ENCODE measurements at places on chromosomes 2 and 18. TPM values are rescaled to one million over a fixed set of nuclear protein-coding genes. Genes with fewer than 3 reads are reported as not detected.

GRCh38 chr2:191895195-191895594 is 48.3 kb upstream of the CAVIN2 start:
- no peak overlapping the region for H3K27ac ChIP-seq
- no peak for DNase-seq
- H3K36me3 ChIP-seq: no peaks in the 10 kb centered on the region
- H3K27me3 ChIP-seq: peaks cover 10% of the 10 kb centered on the region
- H3K4me1 ChIP-seq: no peaks in the 10 kb centered on the region

DNA sequence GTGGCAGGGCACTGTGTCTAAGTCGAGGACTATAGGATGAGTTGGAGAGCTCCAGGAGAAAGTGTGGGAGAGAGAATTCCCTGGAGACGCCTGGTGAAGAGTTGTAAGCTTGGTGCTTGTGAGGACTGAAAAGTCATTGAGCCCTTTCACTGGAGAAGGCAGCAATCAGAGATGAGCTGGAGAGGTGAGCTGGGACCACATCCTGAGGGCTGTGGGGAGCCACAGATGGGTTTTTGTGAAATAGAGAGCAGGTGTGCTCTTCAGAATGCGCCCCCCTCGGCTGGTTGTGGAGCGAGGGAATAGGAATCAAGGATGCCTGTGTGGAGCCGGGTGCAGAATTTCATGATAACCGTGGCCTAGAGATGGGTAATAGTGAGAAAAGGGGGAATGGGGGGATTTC is 224.3 kb downstream of the KLHL29 start:
- DNase-seq: no peak
- no peaks in the 10 kb centered on the region for H3K36me3 ChIP-seq
- no peak overlapping the region for H3K27ac ChIP-seq
- H3K4me1 ChIP-seq: peaks cover 6% of the 10 kb centered on the region

- H3K36me3 ChIP-seq: no peaks in the 10 kb centered on the region
- DNase-seq: no peak
- H3K27ac ChIP-seq: no peak overlapping the region
- H3K4me3 ChIP-seq: no peak overlapping the region
- no peaks in the 10 kb centered on the region for H3K4me1 ChIP-seq
- H3K27me3 ChIP-seq: peaks cover 7% of the 10 kb centered on the region
Measured at GRCh38 chr2:65742977-65743376, 310.6 kb upstream of the SPRED2 start.

GRCh38 chr2:8368463-8368862 is 313.4 kb upstream of the ID2 start:
- H3K4me3 ChIP-seq: no peak overlapping the region
- H3K27me3 ChIP-seq: peaks cover 2% of the 10 kb centered on the region
- H3K36me3 ChIP-seq: peaks cover 2% of the 10 kb centered on the region
- H3K27ac ChIP-seq: no peak overlapping the region

DNA sequence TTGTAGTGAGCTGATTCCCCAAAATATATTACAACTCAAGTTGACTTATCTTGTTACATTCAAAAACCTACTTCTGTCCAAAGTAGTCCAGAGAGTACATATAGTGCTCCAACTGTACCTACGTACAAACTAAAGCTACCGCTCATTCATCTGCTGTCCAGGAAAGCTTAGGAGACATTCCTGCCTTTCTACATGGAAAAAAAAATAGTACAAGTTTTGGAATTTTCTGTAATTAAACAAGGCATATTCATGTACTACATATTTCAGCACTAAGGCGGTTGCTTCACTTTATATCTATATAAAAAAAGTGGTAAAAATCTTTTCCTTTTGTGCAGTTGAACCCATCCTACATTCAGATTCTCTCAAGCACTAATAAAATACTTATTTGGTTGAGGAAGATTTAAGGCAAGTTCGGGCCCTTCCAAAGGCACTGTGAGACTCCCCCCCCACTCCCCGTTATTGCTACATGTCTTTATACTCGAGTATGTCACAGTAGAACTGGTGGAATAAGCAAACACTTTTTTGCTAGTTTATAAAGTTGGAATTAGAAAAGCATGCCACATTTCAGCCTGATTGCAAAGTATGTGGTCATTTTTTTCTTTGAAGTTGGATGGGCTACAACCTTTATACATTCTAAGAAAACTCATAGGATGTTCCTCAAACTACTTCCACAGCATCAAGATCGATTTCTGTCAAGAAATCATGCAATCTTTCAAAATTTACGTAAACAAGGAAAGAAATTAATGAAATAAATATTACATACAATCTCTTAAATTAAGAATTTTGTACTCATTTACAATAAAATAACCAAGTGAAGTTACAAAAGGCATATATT is 3.7 kb downstream of the ZFP36L2 start:
- H3K27me3 ChIP-seq: no peaks in the 10 kb centered on the region
- H3K27ac ChIP-seq: peak overlapping the region; percentile 95
- H3K4me3 ChIP-seq: peak overlapping the region; percentile 80
- no peak for DNase-seq
- peaks cover 53% of the 10 kb centered on the region for H3K36me3 ChIP-seq
- H3K4me1 ChIP-seq: peaks cover 43% of the 10 kb centered on the region

GRCh38 chr2:68351997-68352396 is 13.1 kb upstream of the PLEK start:
- peaks cover 20% of the 10 kb centered on the region for H3K27me3 ChIP-seq
- H3K27ac ChIP-seq: no peak overlapping the region
- no peak overlapping the region for H3K4me3 ChIP-seq
- no peaks in the 10 kb centered on the region for H3K4me1 ChIP-seq
- no peaks in the 10 kb centered on the region for H3K36me3 ChIP-seq

- no peak overlapping the region for H3K27ac ChIP-seq
- H3K4me3 ChIP-seq: no peak overlapping the region
Measured at GRCh38 chr2:175236930-175237329, 55.4 kb upstream of the ATP5MC3 start.

The TLX2 gene
- 0.16 TPM for total RNA-seq

The FRZB gene
- total RNA-seq: not detected

The FAP gene
- total RNA-seq: not detected

Data from activated CD8-positive, alpha-beta T cell treated with anti-CD3 and anti-CD28 coated beads for 36 hours (primary cell).